Stimulated activated CD4-positive, alpha-beta T cell treated with anti-CD3 and anti-CD28 coated beads, Interleukin-1b, Interleukin-23, amount 100 ng/mL, for 1 hour (primary cell): ENCODE measurements at places on chromosomes 6 and 20.

GRCh38 chr20:4507288-4507719, 214.4 kb upstream of the PRND start:
- DNase-seq, result no peak

DNA sequence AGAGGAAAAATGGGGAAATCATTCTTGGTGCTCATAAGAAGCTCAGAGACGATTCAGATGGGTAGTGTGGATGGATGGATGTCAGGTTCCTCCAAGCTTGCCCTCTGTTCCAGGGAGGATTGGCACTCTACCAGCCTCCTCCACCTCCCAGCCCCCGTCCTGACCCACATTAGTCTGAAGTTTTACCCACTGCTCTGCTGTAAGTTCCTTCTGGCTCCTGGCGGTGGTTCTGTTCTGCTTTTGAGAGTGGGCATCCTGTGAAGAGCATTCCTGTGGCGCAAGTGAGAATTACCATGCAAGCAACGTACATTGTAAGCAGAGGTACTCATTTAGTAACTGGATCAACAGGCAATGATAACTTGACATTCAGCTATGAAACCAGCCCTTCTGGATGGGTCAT, 103.4 kb downstream of the SYNDIG1 start:
- no peak for DNase-seq

DNA sequence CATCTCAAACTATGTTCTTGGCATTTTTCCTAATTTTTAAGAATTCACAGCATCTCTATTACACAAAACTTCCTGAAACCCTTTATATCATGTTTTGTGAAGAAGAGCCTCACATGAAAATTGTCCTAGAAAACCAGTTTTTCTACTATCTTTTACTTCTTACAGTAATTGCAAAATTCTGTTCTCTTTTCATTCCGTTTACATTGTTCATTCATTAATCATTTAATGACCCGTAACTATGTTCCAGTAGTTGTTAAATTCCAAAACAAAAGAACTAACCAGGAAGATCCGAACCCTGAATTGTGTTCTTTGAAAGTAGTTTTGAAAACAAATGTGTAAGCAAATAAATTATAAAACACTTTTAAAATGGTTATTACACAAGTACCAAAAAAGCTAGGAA, 597.0 kb downstream of the EYS start:
- no peak for DNase-seq

DNA sequence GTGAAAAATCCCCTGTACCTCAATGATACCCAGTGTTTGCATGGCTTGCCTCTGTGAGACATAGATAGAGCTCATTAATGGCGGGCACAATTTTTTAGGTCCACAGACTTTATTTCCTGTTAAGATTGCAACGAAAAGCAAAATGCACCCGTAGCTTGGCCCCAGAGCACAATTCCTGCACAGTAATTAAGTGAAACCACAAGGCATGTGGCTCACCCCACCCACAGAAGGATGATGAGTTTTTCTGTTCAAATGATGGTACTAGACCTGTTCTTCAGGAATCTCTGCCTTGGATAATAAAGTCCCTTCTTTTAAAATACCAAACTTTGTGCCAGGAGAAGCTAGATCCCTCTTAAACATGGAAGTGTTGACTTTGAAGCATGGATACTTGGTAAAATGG, 738.1 kb downstream of the QKI start:
- no peak for DNase-seq

DNA sequence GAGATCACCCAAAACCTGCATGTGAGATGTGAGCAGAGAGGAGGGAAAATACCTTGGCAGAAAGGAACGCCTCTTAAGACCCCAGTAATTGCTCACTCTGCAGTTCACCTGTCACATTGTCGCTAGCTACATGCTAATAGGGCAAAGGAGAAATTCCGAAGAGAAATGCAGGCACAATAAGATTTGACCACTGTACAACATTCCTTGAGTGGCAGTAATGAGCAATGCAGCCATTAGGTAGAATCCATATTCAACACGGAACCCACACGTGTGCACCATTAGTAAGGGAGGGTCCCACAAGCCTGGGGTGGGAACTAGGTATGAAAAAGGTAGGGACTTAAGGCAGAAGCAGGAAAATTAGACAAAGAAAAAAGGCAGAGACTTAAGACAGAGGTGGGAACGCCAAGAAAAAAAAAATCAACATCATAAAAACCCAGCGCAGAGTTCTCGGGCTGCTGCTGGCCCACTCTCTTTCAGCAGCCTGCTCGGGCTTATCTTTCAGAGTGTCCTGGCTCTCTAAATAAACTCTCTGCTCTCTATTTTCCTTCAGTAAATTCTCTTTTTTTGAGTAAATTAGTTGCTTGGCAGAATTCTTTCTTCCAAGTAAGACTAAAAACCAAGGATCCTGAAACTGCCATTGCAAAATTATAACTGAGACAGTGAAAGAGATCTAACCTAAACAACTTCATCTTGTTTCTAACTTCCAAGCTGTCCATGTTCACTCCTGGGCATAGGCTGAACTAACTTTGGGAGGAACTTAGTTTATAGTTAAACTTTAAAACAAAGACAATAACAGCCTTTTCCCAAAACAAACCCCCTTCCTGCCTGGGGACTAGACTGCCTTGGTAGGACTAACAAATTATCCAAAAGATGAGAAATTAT, 116.5 kb downstream of the CD24 start:
- no peak for DNase-seq

DNA sequence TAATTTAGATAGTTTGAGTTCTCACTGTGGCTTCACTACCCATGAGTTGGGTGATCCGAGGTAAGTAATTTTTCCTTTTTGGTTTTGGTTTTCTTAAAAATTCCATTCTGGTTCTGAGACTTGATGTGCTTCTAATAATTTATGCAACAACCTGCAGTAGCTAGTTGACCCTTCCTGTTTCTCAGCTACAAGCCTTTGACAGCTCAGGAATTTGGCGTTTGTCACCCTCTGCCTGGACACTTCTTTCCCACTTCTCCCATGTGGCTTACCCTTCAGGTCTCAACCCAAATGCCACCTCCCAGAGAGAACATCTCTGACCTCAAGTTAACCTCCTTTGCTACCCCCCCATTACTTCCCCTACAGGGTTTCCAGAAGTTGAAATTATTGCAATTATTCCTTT, 49.7 kb upstream of the TSHZ2 start:
- DNase-seq, result no peak

DNA sequence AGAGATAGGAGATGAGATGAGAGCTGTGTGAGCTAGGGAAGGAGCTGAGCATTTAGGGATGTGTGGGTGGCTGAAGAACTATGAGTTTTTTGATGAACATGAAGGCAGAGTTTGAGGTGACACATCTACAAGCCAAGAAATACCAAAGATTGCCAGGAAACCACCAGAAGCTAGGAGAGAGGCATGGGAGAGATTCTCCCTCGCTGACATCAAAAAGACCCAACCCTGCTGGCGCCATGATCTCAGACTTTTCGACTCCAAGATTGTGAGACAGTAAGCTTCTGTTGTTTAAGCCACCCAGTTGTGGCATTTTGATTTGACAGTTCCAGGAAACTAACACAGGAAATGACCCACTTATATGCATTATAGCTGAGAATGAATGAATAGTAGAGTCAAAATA, 790.9 kb downstream of the TFAP2A start:
- no peak for DNase-seq

GRCh38 chr20:36261389-36262105, 25.3 kb downstream of the AAR2 start:
- DNase-seq, result no peak

DNA sequence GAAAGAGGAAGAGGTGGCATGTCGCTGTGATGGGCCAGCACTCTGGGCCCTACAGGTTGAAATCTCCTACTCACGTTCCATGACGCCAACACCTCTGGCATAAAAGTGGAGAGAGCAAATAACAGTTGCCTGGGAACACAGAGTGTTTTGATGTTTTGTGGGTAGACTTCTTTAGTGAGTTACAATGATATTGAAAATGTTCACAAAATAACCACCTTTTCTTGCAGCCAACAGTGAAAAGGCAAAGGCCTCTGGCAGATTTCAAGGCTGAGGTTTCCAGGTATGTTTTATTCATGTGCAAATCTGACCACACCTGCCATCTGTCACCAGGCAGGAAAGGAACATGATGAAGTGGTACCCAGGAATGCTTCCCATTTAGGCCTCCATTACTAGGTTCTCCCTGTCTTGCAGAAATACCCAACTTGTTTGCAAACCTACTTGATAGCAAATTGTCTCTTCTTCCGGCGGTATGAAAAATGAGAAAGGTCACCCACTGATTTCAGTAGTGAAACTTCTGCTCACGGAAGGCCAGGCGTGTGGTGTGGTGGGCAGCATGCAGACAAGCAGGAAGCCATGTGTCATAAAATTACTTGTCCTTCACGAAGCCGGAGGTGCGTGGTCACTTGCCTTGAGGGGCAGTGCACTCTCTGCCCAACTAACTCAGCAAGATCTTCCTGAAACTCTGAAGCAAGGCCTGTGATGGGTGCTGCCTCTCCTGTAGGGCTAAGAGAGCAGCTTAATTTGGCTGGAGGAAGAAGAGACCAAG, 299.1 kb upstream of the PRDM1 start:
- DNase-seq, result no peak
